ENCODE measurements at places on chromosomes 4 and X. TPM values are rescaled to one million over a fixed set of nuclear protein-coding genes. Genes with fewer than 3 reads are reported as not detected.

- no peaks in the 10 kb centered on the region for H3K36me3 ChIP-seq
- no peaks in the 10 kb centered on the region for H3K4me1 ChIP-seq
- H3K27ac ChIP-seq: no peak overlapping the region
- no peak for DNase-seq
Measured at GRCh38 chrX:120653000-120653399, 23.1 kb upstream of the C1GALT1C1 start.

- DNase-seq: no peak
- no peaks in the 10 kb centered on the region for H3K27me3 ChIP-seq
- no peak overlapping the region for H3K27ac ChIP-seq
- no peaks in the 10 kb centered on the region for H3K4me1 ChIP-seq
Measured at GRCh38 chr4:32631831-32632230, 1911.7 kb downstream of the PCDH7 start.

FGFR3 gene
- 0.25 TPM for total RNA-seq

ARR3 gene
- total RNA-seq: not detected

DNA sequence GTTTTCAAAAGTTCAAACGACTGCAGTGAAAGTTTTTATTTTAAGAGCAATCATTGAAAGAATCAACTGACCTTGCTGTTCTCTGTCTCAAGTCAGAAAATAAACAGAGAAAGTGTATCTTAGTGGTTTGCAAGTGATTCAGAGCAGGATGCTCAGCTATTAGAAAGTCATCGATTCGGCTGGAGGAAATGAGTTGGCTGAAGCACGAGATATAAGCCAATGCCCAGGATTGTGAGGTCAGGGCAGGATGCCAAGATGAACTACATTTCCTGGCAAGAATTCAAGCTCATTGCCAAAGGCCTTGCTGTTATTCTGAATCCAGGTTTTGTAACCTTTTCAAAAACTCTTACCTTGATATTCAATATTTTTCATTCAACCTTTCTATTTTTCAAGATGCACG lies 541.4 kb upstream of the BOD1L1 start:
- no peaks in the 10 kb centered on the region for H3K36me3 ChIP-seq
- H3K27me3 ChIP-seq: no peaks in the 10 kb centered on the region
- no peak overlapping the region for H3K27ac ChIP-seq
- H3K4me1 ChIP-seq: no peaks in the 10 kb centered on the region
- DNase-seq: no peak

CYSLTR1 gene
- total RNA-seq: 20.8 TPM

EFHC2 gene
- 2.2 TPM for total RNA-seq

- H3K36me3 ChIP-seq: no peaks in the 10 kb centered on the region
- peaks cover 2% of the 10 kb centered on the region for H3K27me3 ChIP-seq
- no peak overlapping the region for H3K4me3 ChIP-seq
- no peaks in the 10 kb centered on the region for H3K4me1 ChIP-seq
- no peak overlapping the region for H3K27ac ChIP-seq
Measured at GRCh38 chr4:143625632-143626031, 74.8 kb downstream of the FREM3 start.

AMBN gene
- total RNA-seq: not detected

Measured in activated CD4-positive, alpha-beta T cell treated with anti-CD3 and anti-CD28 coated beads, Interleukin-2, amount 10 ng/mL, durations not matched to agents 7 days and 5 days (primary cell).